ENCODE measurements at places on chromosomes 2 and 18.

DNA sequence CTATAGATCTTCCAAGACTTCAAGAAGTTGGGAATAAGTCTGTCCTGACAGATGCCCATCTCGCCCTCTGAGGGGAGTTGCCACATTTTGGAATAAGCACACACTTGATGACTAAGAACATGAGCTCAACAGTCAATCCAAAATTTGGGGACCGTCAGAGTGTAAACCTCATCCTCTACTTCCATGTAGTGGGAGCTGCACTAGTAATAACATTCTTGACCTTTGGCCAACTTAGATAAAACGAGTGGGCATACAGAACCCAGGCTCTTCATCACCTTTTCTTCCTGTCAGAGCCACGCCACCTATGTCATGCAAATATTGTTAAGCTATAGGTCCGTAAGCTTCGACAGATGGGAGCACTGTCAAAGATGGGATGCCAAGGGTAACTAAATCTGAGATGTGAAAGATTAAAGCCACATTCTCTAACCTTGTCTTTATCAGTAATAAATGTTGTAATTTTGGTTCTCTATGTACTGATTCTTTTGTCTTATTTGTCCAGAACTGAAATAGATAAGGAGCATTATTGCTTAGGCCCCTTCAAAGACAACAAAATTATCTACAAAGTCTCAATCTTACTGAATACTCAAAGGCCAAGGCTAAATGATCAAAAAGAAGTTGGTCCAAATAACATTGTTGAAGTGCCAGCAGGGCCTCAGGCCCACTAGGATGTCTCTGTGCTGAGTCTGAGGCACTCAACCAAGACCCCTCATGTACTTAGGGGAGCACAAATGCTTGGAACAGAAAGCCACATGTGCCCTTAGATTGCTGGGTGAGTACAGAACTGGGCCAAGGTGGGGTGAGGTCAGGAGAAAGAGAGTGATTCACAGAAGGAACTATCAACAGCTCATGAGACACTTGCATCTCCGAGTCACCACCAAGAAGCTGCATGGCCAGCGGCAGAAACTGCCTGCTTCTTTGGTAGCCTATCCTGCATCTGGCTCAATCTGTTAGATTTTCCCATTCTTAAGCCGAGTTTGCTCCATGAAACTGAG is 15.0 kb downstream of the CDH2 start:
- DNase-seq: no peak

GRCh38 chr2:119385466-119385865 is 18.7 kb downstream of the DBI start:
- DNase-seq: no peak

- DNase-seq: no peak
Observed at GRCh38 chr18:51321696-51322095, 124.2 kb upstream of the MEX3C start.

GRCh38 chr2:12728221-12728777 is 11.6 kb downstream of the TRIB2 start:
- DNase-seq: no peak

- no peak for DNase-seq
Observed at GRCh38 chr2:207869784-207870778, 100.4 kb upstream of the FZD5 start.

DNA sequence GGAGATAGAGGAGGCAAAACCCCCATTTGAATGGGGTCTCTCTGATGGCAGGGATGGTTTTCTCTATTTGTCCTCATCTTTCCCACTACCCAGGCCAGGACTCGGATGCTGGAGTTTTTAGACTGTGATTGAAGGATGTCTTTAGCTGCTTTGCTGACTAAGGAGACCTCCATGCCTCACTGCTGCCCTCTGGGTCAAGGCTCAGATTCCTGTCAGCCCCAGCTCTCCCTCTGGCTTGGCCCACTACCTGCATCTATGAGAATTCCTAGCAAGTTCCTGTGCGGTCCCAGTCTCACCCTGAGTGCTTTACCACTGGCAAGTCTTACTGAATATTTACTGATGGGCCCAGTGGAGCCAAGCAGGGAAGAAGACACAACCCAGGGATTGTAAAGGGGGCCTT is 184.0 kb downstream of the CELF4 start:
- DNase-seq: no peak

DNA sequence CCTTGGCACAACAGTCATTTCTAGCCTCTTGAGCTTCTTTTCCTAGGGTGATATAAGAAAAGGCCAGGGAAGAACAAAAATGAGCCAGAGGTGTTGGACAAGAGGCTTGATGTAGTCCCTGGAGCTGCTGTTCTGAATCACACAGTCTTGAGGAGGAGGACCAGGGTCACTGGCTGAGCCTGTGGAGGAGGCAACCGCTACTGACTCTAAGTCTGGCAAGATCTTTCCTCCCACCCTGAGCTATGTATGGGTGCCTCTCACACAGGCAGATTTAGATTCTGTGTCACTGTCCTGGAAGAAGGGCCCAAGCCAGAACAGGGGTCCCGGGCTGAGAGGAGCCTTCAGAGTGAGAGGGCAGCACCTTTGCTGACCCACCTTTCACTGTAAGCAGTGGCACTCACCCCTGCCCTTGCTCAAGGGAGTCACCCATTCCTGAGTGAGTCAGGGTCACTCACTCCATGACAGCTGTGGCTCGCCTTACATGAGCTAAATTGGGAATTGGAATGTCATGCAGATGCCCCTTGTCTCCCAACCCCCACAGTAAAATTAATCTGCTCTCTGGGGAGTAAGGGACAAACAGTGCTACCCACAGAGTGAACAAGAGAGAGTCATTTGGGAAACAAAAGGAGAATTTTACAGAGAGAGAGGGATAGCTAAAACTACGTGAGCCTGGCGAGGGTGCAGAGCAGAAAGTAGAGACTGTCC is at the start of gene TRIM54:
Gene TRIM54 (plus strand): TSS at position 575 of the 705 bp plus-strand sequence. CDS start 303 bp downstream, outside the sequence.
- DNase-seq: no peak

- no peak for DNase-seq
Observed at GRCh38 chr2:227834423-227834822, 20.8 kb downstream of the CCL20 start.

- DNase-seq: no peak
Observed at GRCh38 chr2:235550946-235551345, 57.1 kb downstream of the AGAP1 start.

GRCh38 chr18:34709104-34709503 is 994 bp upstream of the DTNA start:
- DNase-seq: no peak

DNA sequence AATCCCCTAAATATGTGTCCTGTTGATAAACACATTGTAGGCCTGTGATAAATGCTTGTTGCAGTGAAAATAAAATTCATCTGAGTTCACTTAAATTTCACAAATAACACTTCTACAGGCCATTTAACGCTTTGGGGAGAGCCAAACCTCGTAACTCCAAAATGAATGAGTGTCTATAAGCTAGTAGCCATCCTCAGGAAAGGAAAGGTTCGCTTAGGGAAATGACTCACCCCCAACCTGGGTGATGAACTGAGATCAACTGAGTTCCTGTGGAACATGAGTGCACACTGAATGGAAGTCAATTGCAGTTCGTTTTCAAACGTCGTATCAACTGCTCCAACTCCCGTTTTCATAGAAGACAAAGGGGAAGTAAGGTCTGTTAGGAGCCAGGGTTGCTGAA is 527.6 kb upstream of the ID2 start:
- DNase-seq: no peak

DNA sequence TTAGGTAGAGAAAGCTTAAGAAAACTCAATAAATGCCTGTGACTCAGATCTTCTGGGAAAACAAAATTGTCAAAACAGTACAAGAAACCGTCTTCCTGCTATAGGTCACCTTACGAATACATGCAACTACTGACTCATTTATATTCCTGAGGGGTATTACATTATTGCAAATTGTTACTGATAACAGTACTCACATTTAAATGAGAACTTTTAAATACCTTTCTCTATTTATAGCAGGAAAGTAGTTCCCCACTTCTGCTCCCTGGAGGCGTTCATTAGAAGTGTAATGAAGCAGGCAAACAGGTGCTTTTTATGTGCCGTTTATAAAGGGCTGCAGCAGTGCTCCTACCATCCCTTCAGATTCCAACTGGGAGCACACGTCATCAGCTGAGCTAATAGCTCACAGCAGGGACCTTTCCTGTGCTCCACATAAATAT is 65.1 kb upstream of the RPRM start:
- no peak for DNase-seq

DNA sequence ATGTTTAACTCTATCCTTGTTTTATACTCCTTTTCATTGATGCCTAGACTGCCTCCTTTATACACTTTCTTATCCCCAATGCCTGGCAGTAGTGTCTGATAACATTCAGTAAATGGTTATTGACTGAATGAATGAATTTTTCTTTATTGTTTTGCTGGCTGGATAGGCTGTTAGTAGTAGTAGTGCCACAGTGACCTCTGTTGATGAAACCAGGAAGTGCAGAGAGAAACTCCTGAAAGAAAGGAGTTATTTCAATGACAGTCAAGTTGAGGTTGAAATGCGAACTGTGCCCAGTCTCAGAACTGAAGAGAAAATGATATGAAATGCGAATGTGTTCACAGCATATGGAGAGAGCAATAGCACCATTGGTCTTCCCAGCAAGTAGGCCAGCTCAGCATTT is 26.8 kb upstream of the SLC9A2 start:
- no peak for DNase-seq

Measured in activated gamma-delta T cell (primary cell).